HCT116 (cell line): ENCODE measurements at places on chromosomes 13 and 19.

DNA sequence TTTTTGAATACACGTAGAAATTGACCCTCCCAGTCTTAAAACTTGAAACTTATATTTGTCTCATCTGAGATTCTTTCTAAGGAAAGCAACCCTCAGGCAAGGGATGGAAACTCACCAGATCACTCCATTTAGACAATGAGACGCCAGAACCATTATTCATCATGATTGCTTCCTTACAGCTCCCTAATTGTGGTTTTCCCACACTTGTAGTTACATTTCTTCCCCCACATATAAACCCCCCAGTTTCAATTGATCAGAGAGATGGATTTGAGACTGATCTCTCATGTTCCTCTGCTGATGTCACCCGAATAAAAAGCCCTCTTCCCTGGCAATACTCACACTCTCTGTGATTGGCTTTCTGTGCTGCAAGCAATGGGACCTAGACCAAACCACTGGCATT is 197.9 kb upstream of the STARD13 start:
- no peak for DNase-seq
- H3K27ac ChIP-seq = no peak overlapping the region
- H3K4me1 ChIP-seq = no peaks in the 10 kb centered on the region
- H3K27me3 ChIP-seq = no peaks in the 10 kb centered on the region

- DNase-seq = no peak
- H3K4me1 ChIP-seq = peaks cover 13% of the 10 kb centered on the region
- no peaks in the 10 kb centered on the region for H3K27me3 ChIP-seq
- H3K36me3 ChIP-seq = no peaks in the 10 kb centered on the region
- H3K27ac ChIP-seq = peak overlapping the region; percentile 100; the same call in 1 of the 2 replicates
- peak overlapping the region; percentile 93 for H3K4me3 ChIP-seq
These were observed 1.5 kb downstream of the TUBGCP3 start for GRCh38 chr13:112586334-112586960.

DNA sequence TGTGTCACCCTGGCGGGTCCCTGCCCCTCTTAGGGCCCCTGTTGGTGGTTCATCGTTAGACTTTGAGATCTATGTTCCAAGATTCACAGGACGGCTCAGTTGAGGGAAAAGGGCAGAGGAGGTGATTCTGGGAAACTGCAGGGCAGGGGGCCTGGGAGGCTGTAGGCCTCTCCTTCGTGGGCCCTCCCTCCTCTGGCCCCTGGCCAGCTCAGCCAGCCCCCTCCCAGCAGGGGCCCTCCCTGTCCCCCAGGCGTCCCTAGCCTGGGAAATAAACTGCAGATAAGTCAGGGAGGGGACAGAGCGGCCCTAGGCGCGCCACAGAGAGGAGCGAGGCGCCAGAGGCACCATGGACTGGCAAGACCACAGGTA is 6.5 kb downstream of the HIF3A start:
- no peaks in the 10 kb centered on the region for H3K27me3 ChIP-seq
- H3K36me3 ChIP-seq = no peaks in the 10 kb centered on the region
- DNase-seq = no peak
- H3K4me1 ChIP-seq = peaks cover 29% of the 10 kb centered on the region
- peak overlapping the region; percentile 53 for H3K4me3 ChIP-seq

DNA sequence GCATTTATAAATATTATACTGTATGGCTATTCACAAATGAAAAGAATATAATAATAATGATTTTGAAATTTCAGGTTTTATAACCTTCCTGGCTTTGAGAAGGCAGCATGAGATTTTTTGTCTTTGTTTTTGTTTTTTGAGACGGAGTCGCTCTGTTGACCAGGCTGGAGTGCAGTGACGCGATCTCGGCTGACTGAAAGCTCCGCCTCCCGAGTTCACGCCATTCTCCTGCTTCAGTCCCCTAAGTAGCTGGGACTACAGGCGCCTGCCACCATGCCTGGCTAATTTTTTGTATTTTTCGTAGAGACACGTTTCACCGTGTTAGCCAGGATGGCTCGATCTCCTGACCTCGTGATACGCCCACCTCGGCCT is 64.1 kb downstream of the ZNF429 start:
- H3K4me1 ChIP-seq = no peaks in the 10 kb centered on the region
- no peak overlapping the region for H3K27ac ChIP-seq
- H3K36me3 ChIP-seq = no peaks in the 10 kb centered on the region
- no peak for DNase-seq
